Retinal pigment epithelial cell (primary cell): ENCODE measurements at places on chromosomes 12 and 14.

GRCh38 chr14:68679746-68680467 is 113.0 kb downstream of the ZFP36L1 start:
- DNase-seq = no peak

DNA sequence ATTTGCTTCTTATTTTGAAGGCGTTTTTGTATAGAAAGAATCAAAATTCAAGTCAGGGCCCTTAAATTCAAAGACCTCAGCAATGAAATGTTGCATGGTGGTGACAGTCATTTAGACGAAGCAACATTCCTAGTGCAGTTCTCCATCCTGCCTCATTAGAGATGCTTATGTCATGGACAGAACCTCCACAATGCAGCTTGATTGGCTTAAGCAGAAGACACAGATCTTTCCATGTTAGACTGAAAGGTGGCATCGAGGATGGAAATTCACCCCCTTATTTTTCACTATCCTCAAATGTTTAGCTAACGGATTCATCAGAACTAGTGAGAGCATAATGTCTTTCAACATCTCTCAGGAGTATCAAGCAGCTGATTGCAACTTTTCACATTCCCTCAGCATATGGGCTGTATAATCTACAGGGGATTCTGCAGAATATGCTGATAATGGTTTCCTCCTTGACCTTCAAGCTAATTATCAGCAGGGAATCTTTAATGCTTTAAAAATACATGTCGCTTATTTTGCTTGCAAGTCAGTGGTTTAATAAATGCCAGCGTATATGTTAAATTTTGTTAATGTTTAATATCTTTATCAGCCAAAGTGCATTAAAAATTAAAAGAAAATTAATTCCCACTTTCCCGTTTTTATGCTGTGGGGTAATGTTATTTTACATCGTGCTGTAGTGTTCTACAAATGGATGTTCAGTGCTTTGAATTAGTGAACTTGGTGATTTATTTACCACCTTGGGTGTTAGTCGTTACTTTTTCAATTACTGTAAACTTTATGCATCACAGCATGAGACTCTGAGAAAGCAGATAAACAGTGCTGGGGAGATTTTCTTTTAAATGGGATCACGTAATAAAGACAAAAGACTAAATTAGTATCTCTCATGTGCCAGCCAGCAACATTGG is 12.8 kb upstream of the NRDE2 start:
- no peak for DNase-seq

DNA sequence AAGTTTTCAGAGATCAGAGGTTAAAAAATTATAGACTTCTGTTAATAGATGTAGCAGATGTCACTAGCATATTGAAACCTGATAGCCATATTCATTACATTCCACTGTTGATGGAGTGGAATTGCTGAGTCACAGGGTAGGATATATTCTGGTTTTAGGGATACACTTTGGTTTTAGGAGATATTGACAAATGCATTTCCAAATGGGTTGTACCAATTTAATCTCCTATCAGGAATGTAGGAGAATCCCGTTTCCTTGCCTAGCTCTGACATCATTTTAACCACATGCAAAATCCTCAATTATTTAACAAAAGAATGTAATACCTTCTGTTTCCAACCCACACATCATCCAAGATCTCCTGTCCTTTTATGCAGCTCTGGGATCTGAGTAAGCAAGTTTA is 30.7 kb upstream of the ESR2 start:
- DNase-seq = no peak

DNA sequence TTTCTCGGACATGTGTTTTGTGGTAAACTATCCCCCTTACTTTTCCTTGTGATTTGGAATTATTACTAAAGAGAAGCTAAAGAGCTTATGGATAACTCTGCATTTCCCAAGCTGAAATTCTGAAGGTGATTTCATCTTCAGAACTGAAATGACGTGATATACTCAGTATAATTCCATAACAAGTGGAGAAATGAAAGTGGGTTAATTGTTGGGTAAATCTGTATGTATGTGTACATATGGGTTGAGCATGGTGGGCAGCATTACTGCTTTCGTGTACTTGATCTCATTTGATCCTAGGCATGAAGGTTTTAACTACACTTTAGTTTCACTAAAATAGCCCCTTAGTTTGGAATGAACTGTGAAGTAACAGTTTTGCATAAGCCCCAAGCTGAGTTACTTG is 4.1 kb downstream of the YY1 start:
- DNase-seq = no peak

- DNase-seq = peak; percentile 100
These were observed at the start of gene RBM23 for GRCh38 chr14:22918804-22919600. Gene RBM23, minus strand, starts transcription at chr14:22919149.

GRCh38 chr14:97718886-97719442 is 921.8 kb downstream of the VRK1 start:
- DNase-seq = no peak

DNA sequence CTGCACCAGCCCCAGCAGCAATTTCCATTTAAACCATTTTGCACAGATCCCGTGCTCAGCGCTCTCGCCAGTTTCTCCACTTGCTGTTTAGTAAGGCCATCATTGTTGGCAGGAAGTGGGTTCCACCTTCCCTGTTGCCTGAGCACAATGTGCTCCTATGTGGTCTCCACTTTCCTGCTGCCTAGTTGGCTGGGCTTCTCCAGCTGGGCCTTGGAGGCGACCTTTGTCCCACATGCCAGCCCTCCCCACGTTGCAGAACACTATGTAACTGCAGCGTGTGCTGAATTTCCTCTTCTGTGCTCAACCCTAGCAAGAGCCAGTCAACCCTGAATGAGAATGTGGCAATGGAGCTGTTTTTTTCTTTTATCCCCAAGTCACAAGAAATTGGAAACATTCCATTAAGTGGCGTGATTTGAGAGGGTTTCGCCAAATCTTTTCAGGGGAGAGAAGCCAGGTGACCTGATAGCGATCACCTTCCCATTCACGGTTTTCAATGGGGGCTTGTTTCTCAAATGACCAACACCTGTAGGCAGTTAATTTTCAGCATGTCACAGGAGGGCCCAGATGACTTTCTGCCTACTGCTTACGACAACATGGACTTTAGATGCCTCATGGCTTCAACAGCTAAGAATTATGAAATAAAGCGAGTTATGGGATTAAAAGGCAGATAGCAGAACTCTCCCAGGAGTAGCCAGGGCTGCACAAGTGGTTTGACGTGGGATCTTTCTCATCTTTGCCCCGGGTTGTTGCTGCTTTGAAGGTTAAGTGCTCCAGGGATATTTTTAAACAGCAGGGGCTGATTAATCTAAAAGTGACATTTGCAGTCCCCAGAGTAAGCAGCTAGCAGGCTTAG is at the start of gene ACACB:
Gene ACACB, plus strand, starts transcription at position 830 of the 853 bp plus-strand sequence. CDS start 22,819 bp downstream, outside the sequence.
- DNase-seq = peak; percentile 34

DNA sequence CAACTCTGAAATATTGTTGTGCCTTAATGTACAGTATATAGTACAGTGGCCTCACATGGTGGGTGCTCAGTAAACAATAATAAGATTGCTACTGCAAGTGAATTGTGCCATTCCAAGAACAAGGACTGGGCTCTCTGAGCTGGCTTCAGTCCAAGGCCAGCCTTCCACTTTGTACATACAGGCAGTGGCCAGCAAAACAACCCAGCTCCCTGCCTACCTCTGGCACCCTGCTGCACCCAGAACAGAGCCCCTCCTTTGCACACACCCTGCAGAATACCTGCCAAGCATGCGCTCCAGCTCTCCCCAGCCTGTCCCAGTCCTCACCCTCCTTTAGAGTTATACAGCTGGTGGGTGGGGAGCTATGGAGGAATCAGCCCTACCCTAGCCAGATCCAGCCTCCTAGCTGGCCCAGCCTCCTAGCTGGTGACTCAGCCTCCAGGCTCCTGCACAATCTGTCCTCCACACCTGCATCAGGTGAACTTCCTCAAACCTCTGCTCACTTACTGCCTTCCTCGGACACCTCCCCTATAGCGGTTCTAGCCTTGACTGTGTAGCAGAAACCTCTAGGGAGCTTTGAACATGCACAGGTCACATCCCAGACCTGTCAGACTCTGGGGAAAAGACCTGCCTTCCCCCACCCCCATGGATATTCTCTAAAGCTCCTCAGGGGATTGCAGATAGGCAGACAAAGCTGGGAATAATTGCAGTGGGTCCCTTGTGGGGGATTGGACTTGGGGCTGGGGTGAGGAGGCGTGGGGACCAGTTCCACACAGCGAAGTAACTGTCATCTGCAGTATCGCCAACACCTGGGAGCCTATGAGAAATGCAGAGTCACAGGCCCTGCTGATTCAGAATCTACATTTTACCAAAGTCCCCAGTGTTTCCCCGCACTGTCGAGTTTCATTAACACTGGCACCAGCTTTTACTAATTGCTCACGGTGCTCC is 17.9 kb downstream of the ZDHHC22 start:
- no peak for DNase-seq

DNA sequence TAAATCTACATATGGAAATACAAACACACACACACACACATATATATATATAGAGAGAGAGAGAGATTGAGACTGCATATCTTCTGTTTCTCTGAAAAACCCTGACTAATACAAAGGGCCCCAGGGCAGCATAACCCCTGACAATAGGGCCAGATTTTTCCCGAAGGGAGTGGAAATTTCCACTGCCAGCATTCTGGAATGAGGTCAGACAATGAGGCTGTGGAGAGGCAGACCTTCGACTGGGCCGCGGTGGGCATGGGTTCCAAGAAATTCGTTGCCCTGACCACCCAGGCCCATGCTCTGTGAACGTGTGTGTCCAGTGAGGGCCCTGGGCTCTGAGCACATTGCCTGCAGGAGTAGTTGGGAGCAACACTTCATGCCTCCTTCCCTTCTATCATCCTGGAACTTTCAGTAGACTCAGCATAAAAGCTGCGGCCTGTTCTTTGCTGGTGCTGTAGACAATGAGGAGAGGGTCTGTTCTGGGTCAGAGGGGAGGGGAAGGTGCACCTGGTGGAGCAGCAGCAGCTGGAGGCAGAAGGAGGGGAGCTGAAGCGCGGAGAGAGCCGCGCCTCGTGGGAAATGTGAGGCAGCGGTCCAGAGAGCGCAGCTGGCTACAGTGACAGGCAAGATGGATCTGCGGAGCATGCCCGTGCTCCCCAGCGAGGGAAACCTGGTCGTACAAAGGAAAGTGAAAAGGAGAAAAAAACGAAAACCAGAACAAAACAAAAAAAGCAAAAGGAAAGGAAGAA is 25.6 kb upstream of the CCDC60 start:
- no peak for DNase-seq

GRCh38 chr14:94631536-94632304 is 19.5 kb downstream of the SERPINA3 start:
- no peak for DNase-seq

- DNase-seq = no peak
These were observed 251.5 kb upstream of the DCN start for GRCh38 chr12:91434081-91434480.

DNA sequence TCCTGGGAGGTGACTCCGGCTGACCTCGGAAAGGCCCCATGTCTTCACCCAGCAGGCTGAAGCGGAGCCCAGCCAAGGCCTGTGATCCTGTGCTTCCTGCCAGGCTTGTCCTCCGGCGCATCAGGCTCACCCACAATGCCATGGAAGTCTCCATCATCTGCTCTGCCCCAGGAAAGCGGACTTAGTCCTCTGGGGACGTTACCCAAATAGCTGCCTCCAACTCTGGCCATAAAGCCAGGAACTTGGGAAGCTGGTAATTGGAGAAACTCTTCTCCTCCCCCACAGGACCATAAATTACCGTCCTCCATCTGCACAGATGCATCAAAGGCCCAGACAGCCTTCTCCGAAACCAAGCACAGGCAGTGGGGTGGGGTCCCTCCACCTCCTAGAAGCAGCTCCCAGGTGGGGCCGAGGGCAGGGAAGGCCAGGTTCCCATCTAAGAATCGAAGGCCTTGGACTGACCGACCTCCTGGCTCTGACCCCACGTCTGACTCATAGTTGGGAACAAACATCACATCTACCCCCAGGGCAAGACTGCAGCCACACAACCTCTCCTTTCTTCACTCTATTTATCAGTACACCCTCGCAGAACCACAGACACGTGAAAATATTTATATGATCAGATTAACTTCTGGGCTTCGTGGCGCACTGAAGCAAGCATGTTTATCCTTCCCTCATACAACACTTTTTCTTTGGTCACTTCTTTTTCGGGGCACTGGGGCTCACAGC is 56.4 kb downstream of the PITPNM2 start:
- no peak for DNase-seq

DNA sequence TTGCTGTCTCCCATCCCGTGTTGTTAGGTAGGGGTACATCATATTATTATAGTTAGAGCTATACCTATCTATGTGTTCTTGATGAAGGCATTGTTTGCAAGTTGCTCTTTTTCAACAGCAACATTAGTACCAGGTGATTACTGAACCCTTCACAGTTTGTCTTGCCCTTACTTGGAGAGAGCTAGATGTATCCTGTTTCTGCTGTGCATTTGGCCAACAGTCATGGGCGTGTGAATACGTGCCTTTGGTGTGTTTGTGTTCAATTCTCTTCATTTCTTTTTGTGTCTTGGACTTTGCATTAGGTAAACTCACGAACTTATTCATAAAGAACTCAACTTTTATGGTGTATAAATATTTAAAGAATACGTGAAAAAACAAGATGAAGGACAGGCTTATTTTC is 14.3 kb downstream of the ARF6 start:
- DNase-seq = no peak

DNA sequence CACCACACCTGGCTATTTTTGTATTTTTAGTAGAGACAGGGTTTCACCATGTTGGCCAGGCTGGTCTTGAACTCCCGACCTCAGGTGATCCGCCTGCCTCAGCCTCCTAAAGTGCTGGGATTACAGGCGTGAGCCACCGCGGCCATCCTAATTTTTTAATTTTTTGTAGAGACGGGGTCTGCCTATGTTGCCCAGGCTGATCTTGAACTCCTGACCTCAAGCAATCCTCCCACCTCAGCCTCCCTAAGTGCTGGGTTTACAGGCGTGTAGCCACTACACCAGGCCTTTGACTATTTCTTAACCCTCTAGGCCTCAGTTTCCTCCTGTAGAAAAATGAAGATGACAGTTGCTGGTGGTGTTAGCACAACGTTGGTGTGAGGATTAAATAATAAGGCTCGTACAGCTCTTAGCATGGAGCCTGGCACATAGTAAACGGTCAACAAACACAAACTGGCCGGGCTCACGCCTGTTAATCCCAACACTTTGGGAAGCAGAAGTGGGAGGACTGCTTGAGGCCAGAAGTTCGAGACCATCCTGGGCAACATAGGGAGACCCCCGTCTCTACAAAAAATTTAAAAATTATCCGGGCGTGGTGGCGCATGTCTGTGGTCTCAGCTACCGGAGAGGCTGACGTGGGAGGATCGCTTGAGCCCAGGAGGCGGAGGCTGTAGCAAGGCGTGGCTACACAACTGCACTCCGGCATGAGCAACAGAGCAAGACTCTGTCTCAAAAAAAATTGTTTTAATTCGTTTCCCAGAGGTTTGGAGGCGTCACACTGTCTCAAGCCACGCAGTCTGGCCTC is 979 bp downstream of the DDX54 start:
- no peak for DNase-seq

GRCh38 chr12:18457362-18457761 is 196.0 kb downstream of the PIK3C2G start:
- no peak for DNase-seq

DNA sequence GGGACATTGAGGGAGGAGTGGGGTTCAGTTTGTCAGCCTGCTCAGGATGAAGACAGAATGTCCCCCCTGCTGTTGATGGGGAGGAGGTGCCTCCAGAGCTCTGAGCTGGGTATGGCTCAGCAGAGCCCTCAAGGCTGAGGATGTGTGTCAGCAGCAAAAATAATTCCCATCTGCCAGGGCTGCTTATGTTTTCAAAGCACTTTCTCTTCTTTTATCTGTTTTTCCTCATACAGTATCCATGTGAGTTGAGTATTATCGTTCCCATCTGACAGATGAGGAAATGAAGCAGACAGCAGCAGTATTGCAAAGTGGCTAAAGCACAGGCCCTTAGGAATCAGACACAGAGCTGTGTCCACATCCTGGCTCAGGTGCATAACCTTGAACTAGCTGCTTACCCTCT is 94.1 kb downstream of the SLC8A3 start:
- no peak for DNase-seq

- DNase-seq = no peak
These were observed 209.5 kb upstream of the ARHGAP5 start for GRCh38 chr14:31867570-31867969.
